Ovary (tissue), 10 donors: ENCODE measurements at places on chromosomes 6 and 20. TPM values are rescaled to one million over a fixed set of nuclear protein-coding genes. Genes with fewer than 3 reads are reported as not detected.

DNA sequence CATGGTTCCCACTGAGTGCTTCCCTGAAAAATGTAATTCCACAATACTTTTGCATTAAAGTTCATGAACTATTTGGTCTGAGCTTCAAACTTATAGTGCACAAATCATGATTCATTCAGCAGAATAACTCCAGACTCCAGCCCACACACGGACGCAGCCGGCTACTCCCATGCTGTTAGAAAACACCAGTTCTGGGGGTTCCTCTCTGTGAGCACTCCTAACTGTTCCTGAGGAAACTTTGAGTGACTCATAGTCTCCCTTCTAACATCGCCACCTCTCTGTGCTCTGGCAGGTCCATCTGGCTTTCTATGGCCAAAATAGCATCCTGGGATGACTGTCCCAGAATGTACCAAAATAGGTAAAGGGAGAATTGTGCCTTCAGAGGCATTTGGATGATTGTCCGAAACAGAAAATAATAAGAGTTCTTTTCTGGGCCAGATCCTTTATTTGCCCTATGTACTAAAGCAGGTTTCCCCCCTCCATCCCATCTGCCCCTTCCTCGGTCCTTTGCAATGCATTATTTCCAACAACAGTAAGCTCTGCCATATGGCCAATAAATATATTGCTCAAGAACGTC lies 32.3 kb upstream of the LY86 start:
- H3K36me3 ChIP-seq = no peaks in the 10 kb centered on the region
- no peak overlapping the region for H3K27ac ChIP-seq
- no peaks in the 10 kb centered on the region for H3K4me1 ChIP-seq
- no peak for DNase-seq
- no peaks in the 10 kb centered on the region for H3K27me3 ChIP-seq
- no peak overlapping the region for H3K4me3 ChIP-seq

GRCh38 chr6:7140631-7141378 lies 33.0 kb downstream of the RREB1 start:
- H3K27me3 ChIP-seq = no peaks in the 10 kb centered on the region
- peak; percentile 89 for DNase-seq
- peak overlapping the region; percentile 94 for H3K27ac ChIP-seq
- H3K4me3 ChIP-seq = peak overlapping the region; percentile 78

- DNase-seq = no peak
- no peak overlapping the region for H3K4me3 ChIP-seq
- no peak overlapping the region for H3K27ac ChIP-seq
- H3K4me1 ChIP-seq = no peaks in the 10 kb centered on the region
- H3K36me3 ChIP-seq = no peaks in the 10 kb centered on the region
Observed at GRCh38 chr6:35038076-35038475, 103.1 kb downstream of the TCP11 start.

DNA sequence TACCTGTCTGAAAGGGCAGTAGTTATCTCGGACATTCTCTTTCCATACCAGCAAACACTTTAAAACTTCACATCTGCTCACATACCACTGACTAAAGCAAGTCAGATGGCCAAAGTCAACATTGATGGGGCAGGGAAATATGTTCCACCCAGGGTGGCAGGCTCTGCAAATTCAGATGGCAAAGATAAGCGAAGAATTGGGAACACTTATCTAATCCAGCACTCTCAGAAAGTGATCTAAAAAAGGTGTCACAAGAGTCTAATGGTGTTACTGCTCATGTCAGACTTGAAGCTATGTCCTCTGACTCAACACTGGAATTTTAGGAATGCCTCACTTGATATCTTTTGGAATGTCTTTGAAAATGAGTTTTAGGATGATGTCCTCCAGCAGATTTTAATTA lies 1086.2 kb downstream of the KIF16B start:
- DNase-seq = no peak
- no peaks in the 10 kb centered on the region for H3K4me1 ChIP-seq
- H3K4me3 ChIP-seq = no peak overlapping the region
- H3K36me3 ChIP-seq = no peaks in the 10 kb centered on the region
- H3K27me3 ChIP-seq = no peaks in the 10 kb centered on the region
- H3K27ac ChIP-seq = no peak overlapping the region

DNA sequence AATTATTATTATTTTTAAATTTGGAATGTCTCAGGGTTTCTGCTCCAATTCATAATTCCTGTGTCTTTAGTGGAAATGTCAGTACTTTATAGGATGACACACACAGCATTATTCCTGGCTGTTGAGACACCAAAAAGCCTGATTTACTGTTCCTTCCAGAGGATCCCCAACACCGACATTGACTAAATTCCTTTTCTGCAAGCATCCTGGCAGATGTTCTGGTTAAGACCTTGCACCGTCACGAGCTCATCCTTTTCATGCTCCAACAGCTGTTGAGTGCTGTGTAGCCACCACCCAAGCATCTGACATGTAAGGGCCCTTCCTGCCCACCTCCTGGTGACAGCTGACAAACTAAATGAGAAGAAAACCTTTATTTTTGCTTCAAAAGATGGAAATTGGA lies 284.3 kb upstream of the SULF2 start:
- H3K27ac ChIP-seq = no peak overlapping the region
- no peaks in the 10 kb centered on the region for H3K36me3 ChIP-seq
- no peak for DNase-seq
- H3K4me1 ChIP-seq = peaks cover 8% of the 10 kb centered on the region
- no peak overlapping the region for H3K4me3 ChIP-seq
- H3K27me3 ChIP-seq = no peaks in the 10 kb centered on the region

DNA sequence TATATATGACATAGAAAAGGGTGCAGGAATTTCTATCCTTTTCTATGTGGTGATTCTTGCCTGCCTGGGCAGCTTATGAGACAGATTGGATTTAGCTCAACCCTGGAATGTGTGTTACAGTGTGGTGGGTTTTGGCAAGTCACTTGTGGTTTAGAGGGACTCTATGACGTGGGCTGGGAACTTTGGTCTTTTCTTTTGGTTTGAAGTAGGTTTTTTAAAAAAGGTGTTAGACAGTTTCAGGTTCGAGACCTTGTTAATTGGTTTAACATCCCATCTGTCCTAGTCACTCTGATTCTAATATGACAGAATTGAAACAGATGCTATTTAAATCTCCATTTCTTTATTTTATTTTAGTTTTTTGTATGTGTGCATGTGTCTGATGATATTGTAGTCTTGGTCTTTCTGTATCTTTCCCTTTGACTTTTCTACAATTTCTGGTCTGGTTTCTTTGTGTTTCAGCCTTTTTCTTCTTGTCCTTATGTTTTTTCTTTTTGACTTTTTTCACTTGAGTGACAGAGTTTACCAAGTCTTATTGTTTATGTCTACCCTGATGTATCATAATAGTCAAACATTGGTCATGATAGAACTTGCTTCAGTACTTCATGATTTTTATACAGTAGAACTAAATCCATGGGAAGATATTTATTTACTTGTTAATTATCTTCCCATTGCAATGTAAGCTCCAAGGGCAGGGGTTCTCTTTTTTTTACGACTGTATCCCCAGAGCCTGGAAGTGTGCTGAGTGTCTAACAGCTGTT lies 174.3 kb downstream of the CDKAL1 start:
- no peaks in the 10 kb centered on the region for H3K36me3 ChIP-seq
- no peak for DNase-seq
- no peak overlapping the region for H3K4me3 ChIP-seq
- H3K27ac ChIP-seq = no peak overlapping the region

GRCh38 chr20:13423472-13424173 lies 202.5 kb downstream of the ISM1 start:
- H3K36me3 ChIP-seq = no peaks in the 10 kb centered on the region
- DNase-seq = no peak
- H3K4me1 ChIP-seq = no peaks in the 10 kb centered on the region
- H3K4me3 ChIP-seq = no peak overlapping the region
- H3K27me3 ChIP-seq = no peaks in the 10 kb centered on the region
- no peak overlapping the region for H3K27ac ChIP-seq

DNA sequence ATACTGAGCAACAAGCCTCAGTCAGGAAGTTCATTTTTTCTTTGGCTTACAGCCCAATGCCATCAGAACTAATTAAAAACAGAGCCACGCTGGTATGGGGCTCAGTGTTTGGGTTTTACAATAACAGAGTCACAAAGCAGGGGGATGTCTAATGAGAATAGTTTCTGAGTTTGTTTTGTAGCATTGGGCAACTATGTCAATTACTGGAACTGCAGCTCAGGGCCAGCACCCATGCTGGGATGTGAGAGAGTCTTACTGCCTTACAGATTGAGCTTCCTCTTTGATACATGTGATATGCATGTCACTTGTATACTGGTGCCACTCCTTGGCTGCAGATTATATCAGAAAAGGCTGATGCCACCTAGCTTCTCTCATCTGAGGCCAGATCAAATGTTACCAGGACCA lies 117.6 kb downstream of the TFAP2B start:
- H3K4me3 ChIP-seq = no peak overlapping the region
- DNase-seq = no peak
- no peaks in the 10 kb centered on the region for H3K27me3 ChIP-seq
- H3K36me3 ChIP-seq = no peaks in the 10 kb centered on the region
- H3K27ac ChIP-seq = no peak overlapping the region
- H3K4me1 ChIP-seq = no peaks in the 10 kb centered on the region

DNA sequence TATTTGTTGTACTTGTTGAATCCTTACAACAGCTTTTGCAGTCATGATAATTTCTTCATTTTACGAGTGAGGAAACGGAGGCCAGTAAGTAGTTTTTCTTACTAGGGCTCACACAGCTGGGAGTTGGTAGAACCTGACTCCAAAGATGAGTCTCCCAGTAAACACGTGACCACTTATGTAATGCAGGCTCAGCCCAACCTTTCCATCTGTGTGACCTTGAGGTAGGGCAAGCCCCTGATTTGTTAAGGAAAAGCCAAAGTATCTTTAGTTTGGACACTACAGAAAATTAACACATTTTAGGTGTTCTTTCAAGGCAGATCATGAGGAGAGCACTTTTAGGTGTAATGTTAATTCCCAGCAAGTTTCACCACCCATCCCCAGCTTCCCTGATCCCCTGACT lies 111.3 kb downstream of the LRRC1 start:
- H3K4me3 ChIP-seq = no peak overlapping the region
- H3K27ac ChIP-seq = no peak overlapping the region

DNA sequence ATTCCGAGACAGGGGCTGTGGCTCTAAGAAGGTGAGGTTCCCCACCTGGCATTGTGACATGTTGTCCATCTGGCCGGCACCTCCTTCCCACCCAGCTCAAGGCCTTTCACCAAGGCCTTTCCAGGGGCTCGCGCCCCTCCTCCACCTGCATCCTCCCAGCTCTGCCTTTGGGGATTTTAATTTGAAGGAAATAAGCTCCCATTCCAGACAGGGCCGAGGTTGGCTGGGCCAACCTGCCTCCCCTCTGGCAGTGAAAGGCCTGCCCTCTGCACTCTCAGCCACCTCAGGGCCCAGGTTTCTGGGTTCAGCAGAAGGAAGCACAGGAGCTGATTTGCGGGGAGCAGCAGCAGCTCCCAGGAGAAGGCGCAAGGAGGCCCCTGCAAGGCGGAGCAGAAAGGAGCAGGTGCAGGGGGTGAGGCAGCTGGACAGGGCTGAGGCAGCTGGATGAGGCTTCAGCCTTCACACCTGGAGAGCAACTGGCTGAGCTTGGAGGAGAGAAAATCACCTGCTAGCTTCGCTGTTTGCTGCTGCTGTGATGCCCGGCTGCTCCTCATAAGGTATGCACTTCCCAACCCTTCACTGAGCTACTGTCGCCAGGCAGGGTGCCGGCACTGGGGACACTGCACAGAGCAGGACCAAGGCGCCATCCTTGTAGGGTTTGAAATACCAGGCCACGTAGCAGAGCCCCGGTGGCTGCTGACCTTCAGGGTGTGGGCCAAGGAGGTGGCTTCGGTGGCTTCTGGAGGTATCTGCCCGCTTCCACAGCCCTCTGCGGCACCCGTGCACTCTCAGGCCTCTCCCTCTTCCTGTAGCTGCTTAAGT lies 147.0 kb downstream of the SYNDIG1 start:
- H3K4me3 ChIP-seq = no peak overlapping the region
- H3K27me3 ChIP-seq = no peaks in the 10 kb centered on the region

DNA sequence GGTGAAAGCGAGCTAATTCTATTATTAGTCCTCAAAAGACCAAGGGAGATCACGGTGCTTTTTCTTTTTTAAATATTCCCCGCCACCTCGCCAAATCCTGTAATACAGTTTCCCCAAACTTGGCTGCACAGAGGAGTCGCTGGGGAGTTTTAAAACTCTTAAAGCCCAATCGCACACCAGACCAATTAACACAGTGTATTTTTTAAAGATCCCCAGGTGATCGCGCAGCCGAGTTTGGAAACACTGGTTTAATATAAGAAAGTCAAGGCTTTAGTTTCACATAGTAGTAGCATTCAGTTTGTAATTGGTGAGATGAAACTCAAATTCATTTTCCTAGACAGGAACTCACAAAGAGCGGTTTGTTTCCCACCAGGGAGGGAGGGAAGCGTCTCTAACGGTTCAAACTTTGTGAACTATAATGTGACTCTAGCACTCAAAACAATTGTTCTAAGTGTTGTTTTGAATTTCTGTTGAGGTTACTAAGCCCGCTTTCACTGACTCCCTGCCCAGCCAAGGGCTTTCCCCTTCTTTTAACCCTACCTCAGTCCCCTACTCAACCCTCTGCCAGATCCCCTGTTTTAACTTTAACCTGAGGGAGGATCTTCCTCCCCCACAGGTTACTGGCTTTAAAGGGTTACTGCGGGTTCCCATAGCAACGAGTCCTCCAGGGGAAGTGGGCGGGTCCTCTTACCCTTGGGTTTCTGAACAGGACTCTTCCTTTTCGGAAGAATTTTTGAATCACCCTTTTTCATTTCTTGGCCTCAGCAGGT lies 25.7 kb upstream of the BTBD3 start:
- peak overlapping the region; percentile 39 for H3K27ac ChIP-seq
- peak overlapping the region; percentile 83 for H3K4me3 ChIP-seq
- H3K27me3 ChIP-seq = no peaks in the 10 kb centered on the region
- no peaks in the 10 kb centered on the region for H3K36me3 ChIP-seq
- DNase-seq = peak; percentile 47
- peaks cover 11% of the 10 kb centered on the region for H3K4me1 ChIP-seq

DLL1 gene
- 1.3 TPM for total RNA-seq

MUC22 gene
- not detected for total RNA-seq

MYL9 gene
- 167 TPM for total RNA-seq

MAP3K7 gene
- total RNA-seq = 21.1 TPM

TREML1 gene
- not detected for total RNA-seq

SLA2 gene
- 0.23 TPM for total RNA-seq

ZNF311 gene
- 1.4 TPM for total RNA-seq

SYNDIG1 gene
- total RNA-seq = not detected

WFDC2 gene
- 17.5 TPM for total RNA-seq
